NCI-H510A treated with DMSO at 0.1 percent for 48 hours (cell line): ENCODE measurements at places on chromosomes 5 and 9.

- DNase-seq, result no peak
Measured at GRCh38 chr9:109602987-109603386, 104.9 kb upstream of the PTPN3 start.

DNA sequence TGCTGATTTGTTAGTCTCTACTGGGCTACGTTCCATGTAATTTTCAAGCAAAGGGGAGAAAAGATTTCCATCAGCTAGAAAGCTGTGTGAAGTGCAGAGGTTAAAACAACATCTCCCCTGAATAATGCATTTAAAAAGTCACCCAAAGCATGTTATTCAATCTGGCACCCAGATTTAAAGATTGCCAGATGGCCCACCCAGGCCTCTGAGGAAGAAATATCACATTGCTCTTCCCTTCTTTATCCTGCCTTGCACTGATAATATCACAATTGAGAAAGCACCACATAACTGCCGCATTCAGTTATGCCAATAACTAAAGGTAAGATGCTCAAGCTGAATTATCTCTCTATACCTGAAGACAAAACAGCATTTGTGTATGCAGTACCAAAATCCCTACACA is 119.4 kb upstream of the PUM3 start:
- no peak for DNase-seq

DNA sequence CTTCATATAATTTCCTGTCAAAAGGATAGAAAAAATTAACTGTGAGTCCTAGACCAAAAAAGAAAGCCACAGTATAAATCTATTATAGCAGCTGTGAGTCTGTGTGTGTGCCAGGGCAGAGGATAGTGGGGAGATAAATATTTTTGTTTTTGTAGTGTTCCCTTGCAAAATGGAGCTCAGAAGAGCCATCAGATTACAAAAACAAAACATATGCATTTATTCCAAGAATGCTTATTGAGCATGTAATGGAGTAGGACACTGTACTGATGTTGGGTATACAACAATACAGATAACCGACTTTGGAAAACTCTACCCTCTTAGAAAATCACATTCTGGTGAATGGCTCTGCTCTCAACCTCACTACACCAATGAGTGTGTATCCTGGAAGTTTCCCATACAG is 111.0 kb downstream of the DMAC1 start:
- no peak for DNase-seq

GRCh38 chr5:136636001-136636400 is 270.7 kb upstream of the TRPC7 start:
- no peak for DNase-seq

DNA sequence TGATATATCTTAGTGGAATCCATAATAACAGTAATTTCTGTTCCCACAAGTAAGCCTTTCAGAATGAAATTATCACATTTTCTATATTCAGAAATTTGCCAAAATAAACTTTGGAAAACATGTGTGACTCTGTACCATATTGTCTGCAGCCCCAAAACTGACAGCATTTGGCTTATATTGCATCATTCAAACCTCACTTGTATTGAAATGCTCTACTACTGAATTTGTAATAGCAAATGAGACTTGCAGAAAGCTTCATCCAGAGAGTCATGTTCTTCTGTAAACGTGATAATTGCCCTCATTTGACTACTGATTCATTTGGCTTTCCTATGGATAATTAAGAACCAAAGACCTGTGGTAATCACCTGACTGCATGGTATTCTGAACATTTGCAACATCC is 1249.5 kb upstream of the CDH18 start:
- DNase-seq, result no peak

DNA sequence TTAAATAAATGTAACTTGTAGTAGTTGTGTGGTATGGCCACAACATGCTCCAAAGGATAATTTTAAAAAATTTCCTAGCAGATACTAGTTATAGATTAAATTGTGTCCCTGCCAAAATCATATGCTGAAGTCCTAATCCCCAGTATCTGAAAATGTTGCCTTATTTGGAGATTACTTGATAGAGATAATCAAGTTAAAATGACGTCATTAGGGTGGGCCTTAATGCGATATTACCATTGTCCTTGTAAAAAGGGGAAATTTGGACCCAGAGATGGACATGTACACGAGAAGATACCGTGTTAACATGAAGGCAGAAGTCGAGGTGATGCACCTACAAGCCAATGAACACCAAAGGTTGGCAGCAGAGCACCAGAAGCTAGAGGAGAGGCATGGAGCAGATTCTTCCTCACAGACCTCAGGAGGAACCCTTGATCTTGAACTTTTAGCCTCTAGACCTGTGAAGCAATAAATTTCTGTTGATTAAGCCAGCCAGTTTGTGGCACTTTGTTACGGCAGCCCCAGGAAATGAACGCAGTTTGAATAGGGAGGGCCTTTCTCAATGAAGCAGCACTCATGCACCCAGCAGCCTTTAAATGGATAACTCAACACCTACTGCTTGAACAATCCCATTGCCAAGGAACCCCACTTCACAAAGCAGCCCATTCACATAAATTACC is 148.9 kb downstream of the ARHGAP26 start:
- DNase-seq, result no peak

- DNase-seq, result no peak
Measured at GRCh38 chr9:128394379-128395168, 23.4 kb downstream of the URM1 start.

DNA sequence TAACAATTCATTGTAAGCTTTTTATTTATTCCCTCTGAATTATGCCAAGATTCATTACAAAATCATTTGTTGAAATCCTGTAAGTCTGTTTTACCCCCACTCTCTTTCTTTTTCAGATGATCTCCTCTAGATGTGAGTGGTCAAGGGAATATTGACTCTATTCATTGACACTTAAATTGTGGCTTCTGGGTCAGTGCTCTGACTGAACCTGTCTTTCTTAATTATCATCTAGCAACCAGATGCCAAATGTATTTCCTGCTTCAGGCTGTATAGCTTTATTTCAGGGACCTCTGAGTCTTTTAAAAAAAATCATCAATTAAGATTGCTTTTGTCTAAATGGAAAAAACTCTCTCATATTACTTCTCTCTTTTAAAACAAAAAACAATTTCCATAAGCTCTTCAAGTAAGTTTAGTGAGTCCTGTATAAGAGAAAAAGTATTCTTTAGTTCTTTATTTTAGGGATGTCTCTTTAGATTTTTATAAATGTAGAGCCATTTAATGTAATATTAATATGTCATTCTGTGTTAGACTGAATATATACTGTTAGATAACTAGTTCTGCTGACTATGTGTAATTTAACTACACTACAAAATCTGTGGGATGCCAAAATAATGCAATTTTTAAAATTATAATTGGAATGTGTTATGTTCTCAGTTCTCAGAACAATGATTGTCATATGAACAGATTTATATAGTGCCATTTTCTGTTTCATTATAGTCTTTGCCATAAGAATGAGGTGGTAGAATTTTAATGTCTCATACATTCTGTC is 645.8 kb upstream of the EDIL3 start:
- DNase-seq, result no peak

DNA sequence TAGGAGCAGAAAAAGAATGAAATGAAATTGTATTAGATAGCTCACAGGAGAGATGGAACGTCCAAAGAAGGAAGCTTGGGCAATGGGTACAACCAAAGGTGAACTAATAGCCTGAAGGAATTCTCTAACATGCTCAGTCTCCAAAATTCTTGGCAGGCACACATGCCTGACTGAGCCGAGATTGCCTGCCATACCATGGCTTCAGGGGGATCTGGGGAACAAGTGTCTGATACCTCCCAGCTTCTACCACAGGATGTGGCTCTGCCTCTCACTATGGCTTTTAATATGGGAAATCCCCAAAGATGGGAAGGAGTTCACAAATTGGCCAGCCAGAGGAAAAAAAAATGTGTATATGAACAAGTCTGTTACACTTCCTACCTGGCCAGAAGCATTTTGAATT is 3.6 kb upstream of the PALM2AKAP2 start:
- no peak for DNase-seq

DNA sequence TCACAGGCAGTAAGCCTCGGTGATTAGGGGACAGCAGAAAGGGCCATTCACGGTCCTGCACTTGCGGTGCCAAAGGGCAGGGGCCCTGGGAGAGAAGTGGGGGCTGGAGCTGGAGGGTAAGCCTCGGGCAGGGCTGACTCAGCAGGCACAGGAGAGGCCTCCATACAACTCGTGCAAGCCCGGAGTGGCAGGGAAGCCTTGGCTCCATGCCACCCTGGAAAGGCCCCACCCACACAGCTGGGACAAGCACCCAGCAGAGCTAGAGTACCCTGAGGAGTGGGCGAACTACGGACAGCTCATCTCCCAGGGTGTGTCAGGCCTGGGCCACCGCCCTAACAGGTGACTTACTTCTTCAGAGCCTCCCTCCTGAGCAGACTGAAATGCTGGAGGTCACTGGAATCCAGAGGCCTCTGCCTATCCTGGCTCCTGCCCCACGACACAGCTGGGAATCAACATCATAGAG is 5.6 kb upstream of the CAMK2A start:
- DNase-seq, result peak; percentile 51

DNA sequence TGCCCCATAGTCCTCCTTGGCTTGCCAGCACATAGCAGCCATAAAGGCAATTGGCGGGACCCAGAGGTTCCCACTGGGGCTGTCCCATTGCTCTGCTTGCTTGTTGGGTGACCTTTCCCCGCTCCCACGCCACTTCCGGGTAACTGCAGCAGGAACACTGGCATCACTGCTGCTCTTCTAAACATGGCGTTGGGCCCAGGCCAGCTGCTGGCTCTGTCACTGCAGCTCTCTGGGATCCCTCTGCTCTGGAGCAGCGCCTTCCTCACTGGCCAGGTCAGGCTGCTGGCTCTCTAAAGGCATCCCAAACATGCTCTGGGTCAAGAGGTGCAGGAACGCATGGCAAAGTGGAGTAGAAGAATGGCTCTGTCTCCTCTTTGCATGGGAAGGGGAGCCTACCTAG is 92.9 kb downstream of the DRD1 start:
- no peak for DNase-seq

- DNase-seq, result no peak
Measured at GRCh38 chr5:138978080-138978479, 102.9 kb upstream of the LRRTM2 start.

DNA sequence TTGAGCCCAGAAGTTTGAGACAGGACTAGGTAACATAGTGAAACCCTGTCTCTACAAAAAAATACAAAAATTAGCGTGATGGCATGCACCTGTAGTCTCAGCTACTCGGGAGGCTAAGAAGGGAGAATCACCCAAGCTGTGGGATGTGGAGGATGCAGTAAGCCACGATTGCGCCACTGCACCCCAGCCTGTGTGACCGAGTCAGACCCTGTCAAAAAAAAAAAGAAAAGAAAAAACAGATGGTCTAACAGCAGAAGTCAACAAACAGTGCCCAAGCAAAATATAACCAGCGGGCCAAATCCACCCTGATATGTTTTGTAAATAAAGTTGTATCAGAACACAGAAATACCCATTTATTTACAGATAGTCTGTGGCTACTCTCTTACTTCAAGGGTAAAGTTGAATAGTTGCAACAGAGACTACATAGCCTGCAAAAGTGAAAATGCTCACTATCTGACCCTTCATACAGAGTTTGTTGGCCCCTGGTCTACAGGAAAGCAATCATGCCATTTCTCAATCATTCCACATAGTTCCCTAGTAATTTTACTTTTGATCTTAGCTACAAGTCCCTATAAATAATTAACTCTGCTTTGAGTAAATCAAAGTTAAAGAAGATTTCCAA is 383.7 kb downstream of the TLE1 start:
- DNase-seq, result no peak

DNA sequence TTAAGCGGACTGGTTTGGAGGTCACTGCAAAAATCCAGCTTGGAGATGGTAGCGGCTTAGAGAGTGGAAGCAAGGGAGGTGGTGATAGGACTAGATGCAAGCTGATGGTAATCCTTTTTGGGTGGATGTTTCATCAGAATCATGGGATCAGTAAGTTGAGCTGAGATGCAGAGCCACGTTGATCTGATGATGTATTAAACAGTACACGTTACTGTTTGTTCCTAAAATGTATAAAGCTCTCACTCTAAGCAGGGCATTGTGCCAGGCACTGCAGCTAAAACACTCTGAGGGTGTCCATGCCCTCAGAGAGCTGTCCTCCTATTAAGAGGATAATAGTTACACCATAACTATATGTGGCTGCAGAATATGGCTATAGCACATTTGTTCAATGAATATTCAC is 93.1 kb downstream of the JAKMIP2 start:
- DNase-seq, result no peak
